ENCODE measurements at places on chromosomes 11 and 22.

DNA sequence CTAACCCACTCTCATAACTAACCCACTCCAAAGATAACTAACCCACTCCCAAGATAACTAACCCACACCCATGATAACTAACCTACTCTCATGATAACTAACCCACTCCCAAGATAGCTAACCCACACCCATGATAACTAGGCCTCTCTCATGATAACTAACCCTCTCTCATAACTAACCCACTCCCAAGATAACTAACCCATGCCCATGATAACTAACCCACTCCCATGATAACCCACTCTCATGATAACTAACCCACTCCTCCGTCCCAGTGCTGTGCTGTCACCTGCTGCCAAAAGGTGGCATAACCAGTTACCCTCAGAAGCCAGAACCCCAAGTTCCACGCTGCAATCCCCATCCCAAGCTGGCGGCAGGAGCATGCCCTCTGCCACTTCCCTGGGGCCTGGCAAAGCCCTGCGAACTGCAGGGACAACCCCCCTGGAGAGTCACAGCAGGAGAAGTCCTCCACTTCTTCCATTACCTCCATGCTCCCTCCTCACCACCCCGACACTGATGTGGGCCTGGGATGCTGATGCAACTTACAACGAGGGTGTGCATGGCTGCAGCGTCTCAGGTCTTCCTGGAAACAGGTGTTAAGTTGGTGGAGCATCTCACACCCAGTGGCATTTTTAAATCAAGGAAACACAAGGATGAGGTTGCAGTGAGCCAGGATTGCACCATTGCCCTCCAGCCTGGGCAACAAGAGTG lies 30.8 kb upstream of the CELSR1 start:
- DNase-seq = no peak
- no peak overlapping the region for H3K27ac ChIP-seq
- H3K4me3 ChIP-seq = no peak overlapping the region
- H3K27me3 ChIP-seq = no peaks in the 10 kb centered on the region
- H3K36me3 ChIP-seq = no peaks in the 10 kb centered on the region

- H3K27ac ChIP-seq = no peak overlapping the region
- H3K36me3 ChIP-seq = no peaks in the 10 kb centered on the region
- H3K4me1 ChIP-seq = no peaks in the 10 kb centered on the region
- no peaks in the 10 kb centered on the region for H3K27me3 ChIP-seq
- no peak for DNase-seq
Observed at GRCh38 chr11:29243616-29244015, 773.2 kb downstream of the KCNA4 start.

GRCh38 chr11:87101956-87102580 lies 64.3 kb downstream of the TMEM135 start:
- H3K27me3 ChIP-seq = no peaks in the 10 kb centered on the region
- DNase-seq = no peak
- H3K4me1 ChIP-seq = no peaks in the 10 kb centered on the region
- no peak overlapping the region for H3K27ac ChIP-seq

DNA sequence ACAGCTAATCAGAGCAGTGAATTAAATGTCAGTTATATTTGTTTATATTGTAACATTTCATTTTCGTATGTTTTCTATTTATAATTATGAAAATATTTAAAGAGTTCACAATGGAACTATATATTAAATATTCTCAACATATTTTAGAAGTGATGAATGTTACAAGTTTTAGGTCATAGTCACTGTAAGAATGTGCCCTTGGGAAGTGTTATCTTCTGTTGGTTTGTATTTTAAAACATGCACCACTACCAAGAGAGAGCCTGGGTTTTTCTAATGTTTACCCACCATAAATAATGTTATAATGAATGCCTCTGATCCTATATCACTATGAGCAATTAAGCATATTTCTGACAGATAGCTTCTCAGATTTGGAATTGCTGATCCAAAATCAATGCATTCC lies 171.0 kb downstream of the BCR start:
- H3K36me3 ChIP-seq = no peaks in the 10 kb centered on the region
- H3K4me1 ChIP-seq = no peaks in the 10 kb centered on the region
- H3K27ac ChIP-seq = no peak overlapping the region

DNA sequence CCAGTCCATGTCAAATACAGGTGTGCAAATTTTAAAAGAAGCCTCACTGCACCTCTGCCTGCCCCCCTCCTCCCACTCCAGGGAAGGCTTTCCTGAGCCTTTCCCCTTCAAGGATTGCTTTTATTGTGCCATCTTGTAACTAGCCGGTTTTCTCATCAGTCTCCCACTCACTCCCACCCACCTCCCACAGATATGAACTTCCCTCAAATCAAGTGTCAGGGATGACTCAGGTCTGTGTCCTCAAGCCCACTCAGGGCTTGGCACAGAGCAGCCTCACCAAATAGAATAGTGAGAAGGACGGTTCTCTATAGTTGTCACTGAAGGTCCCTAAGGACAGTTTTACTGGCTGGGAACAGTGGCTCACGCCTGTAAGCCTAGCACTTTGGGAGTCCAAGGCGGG lies 43.0 kb downstream of the THAP12 start:
- no peaks in the 10 kb centered on the region for H3K36me3 ChIP-seq
- H3K27me3 ChIP-seq = no peaks in the 10 kb centered on the region
- no peak overlapping the region for H3K4me3 ChIP-seq

- no peak overlapping the region for H3K4me3 ChIP-seq
- no peaks in the 10 kb centered on the region for H3K27me3 ChIP-seq
- no peak overlapping the region for H3K27ac ChIP-seq
- H3K36me3 ChIP-seq = no peaks in the 10 kb centered on the region
- H3K4me1 ChIP-seq = no peaks in the 10 kb centered on the region
- DNase-seq = no peak
Observed at GRCh38 chr11:69893631-69894030, 74.4 kb upstream of the FGF3 start.

Measured in SJCRH30 (cell line).